ENCODE measurements at places on chromosomes 11 and 22.

GRCh38 chr11:108931168-108931567 is 266.3 kb downstream of the DDX10 start:
- DNase-seq = no peak

GRCh38 chr11:61764606-61765260 is 12.3 kb downstream of the MYRF start:
- DNase-seq = no peak

- no peak for DNase-seq
Measured at GRCh38 chr22:47574556-47574955, 812.1 kb downstream of the TBC1D22A start.

DNA sequence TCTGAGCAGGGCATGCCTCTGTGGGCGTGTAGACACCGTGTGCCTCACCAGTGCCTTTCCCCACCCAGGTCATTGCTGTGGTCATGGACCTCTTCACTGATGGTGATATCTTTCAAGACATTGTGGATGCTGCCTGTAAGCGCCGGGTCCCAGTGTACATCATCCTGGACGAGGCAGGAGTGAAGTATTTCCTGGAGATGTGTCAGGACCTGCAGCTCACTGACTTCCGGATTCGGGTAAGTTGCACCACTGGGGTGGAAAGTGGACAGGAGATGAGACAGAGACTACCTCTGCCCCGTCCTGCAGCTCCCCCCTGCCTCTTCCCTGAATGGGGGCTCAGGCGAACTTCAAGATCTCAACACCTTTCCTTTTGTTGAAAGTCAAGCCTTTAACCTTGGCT is 24.3 kb downstream of the FAM83F start:
- no peak for DNase-seq

GRCh38 chr22:37100589-37101127 is 8.9 kb downstream of the TMPRSS6 start:
- DNase-seq = no peak

- peak; percentile 59 for DNase-seq
Measured at GRCh38 chr11:11969380-11970215, 38.8 kb downstream of the DKK3 start.

DNA sequence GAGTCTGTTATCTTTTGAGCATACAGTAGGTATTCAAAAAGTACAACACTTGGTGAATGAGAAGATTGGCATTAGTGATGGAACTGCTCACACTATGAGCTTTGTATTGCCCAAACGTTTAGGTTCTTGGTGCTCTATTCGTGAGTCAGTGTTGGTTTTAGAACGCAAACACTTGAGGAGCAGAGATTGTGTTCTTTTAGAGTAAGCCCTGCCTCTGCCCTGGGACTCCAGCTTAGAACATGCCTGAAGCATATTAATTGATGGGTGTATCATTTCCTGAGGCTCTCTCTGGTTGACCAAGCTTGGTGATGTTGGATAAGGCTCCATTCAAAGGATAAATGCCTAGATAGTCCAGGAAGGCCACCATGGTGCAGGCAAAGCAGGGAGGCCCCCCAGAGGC is 10.9 kb downstream of the MTNR1B start:
- DNase-seq = no peak

DNA sequence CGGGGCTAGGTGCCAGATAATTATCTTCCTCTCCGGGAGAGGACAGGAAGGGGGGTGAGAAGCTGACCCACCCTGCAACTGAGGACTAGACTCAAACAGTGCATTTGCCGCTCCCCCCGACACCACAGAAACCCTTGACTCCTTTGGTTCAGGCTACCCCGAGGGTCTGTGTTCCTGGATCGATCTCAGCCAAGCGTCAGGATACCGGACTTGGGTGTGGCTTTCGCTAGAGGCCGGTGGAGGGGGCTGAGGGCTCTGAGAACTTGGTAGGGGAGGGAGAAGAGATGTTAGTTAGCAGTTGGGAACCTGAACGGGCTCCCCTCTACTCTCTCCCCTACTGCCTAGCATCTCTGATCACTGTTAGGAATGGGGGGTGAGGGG is 840 bp downstream of the SEZ6L start:
- no peak for DNase-seq

DNA sequence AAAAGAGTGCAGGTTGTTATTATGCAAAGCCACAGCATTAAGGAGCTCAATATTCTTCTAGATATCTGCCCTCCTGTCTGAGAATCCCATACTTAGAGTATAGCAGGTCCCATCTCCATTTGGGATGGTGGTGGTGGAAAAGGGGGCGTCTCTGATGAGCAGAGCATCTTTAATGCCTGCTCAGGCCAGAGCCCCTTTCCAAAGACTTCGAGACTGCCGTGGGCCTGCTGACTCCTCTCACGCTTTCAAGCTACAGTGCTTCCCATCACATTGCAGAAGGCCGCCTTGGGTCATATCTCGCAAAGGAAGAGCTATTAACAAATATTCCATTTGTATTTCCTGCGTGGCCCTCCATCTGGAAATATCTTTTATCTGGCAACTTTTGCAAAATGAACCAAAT is 10.9 kb downstream of the LMO2 start:
- no peak for DNase-seq

GRCh38 chr11:61955422-61956135 is 5.4 kb downstream of the BEST1 start:
- DNase-seq = no peak

- DNase-seq = no peak
Measured at GRCh38 chr11:90343673-90344072, 120.8 kb upstream of the CHORDC1 start.

- DNase-seq = peak; percentile 66
Measured at GRCh38 chr11:99069856-99070444, 49.2 kb downstream of the CNTN5 start.

GRCh38 chr22:46058091-46058420 is 81.1 kb upstream of the WNT7B start:
- peak; percentile 89 for DNase-seq

DNA sequence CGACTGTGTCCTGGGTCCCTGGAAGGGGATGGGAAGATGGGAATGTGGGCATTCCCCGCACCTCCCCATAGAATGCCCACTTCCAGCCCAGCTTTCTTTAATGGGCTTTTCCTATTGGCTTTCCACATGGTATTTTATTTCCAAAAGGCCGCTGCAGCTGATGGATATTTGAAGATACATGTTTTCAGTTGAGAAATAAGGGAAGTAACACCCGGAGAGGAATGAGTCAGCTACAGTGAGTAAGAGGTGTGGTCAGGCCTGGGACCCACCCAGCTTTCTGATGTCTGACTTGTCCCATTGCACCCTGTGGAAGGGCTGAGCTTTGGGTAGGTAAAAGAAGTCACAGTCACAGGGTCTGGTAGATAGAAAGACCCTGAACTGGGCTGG is 476.9 kb downstream of the MIAT start:
- no peak for DNase-seq

GRCh38 chr22:30336752-30337460 is 10.2 kb upstream of the TBC1D10A start:
- DNase-seq = no peak

GRCh38 chr22:29450222-29450621 is 11.8 kb downstream of the RFPL1 start:
- no peak for DNase-seq

DNA sequence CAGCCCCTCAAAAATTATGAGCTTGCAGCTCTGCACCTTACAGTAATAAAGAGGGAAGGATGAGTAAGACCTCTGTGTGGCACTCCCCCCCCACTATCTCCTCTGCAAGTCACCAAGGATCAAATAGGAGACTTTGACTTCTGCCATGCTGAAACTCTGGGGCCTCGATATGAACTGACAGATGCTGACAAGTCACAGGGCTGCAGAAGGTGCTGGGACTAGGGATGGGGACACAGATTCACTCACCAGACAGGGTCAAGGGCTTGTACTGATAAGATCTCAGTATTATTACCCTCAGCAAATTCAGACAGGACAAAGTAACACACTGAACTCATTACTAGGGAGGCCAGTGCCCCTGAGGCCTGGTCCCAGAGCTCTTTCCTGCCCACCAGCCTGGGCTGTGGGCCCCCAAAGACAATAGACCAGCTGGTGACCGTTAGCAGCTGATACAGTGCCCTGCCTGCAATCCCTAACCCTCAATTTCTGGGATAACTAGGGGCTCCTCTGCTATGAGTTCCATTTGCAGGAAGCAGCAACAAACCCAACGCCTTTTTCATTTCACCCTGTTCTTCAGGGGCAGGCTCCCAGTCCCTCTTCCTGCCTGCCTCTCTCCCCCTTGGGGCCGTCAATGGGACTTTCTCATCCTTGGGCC is 20.1 kb downstream of the TMPRSS13 start:
- no peak for DNase-seq

DNA sequence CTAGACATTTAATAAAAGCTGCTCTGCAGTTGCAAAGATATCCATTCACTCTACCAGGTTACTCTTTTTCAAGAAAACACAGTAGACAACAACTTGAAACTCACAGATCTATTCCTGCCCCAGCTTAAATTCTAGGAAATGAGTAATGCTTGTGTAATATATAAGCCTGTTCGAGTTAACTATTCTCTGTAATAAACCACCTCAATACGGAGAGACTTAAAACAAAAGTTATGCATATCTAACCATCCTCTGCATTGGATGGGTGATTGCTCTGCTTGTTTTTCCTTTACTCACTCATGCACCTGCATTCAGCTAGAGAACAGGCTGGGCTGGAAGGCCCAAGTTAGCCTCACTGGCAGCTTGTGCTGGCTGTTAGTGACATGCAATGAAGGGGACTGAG is 13.3 kb downstream of the LRRC4C start:
- no peak for DNase-seq

DNA sequence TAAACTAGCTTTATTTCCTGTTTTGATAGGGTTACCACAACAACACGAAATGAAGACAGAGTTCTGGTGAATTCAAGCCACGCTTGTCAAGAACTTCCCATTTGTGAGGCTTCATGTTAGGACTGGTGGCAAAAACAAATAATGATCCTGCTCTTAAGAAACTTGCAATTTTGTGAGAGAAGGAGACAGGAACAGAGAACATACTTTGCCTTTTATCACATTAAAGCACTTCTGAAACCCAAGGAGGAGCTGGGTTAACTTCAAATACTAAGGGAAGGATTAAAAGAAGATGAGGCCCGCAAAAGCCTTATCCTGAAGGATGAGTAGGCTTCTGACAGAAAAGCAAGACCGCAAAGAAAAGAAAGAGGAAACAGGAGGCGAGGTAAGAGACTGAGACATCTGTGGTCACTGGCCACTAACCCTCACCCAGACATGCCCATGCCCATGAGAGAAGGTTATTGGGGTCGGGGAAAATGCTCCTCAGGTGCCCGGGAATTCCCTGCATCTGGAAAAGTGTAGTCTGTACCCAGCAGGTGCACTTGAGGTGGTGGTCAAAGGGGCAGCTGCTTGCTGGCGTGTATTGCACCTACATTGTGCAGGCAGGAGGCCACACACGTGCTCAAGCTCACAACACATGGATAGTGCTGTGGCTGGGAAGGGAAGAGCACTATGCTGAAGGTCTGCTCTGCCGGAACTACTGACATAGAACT is 50.5 kb downstream of the MAPK1 start:
- no peak for DNase-seq

DNA sequence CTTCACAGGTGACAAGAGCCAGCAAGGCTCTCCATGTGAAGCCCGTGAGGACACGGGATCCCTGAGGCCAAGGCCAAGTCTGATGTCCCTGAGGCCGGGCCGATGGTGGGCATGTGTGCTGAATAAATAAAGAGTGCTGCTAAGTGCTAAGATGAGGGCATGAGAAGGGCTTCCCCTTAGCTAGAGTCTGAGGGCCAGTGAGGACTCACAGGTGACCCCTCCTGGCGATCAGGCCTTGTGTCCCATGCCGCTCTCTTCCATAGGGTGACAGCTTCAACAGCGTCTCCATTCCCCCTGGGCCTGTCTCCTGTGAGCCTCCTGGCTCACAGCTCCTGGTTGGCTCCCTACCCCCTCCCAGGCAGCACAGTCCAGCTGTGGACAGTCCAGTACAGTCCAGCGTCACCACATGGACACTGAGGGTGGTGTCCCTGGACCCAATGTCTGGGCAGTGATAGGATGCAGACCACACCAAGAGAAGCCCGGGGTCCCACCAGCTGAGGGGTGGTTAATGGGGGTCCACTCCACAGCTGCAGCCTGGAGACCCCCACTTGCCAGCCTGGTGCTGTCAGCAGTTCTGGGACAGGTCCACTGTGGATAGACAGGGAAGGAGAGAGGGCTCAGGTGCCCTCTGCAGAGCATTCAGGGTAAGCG is 1033.2 kb downstream of the TBC1D22A start:
- DNase-seq = no peak

DNA sequence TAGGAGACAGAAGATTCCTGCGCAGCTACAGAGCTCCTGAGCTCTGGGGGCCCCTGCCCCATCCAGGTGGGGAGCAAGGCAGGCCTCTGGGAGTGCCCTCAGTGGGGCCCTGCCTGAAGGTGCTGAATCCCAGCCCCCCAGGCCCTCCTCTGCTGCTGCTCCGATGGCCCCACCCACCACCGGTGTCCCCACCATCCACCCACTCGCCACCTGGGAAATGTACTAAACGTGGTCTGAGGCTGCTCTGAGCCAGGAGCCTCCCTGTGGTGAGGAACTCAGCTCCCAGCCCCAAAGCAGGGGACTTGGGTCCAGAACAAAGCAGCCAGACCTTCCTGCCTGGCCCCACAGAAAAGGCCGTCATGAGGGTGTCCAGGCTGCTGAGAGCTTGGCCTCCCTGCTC is 289.4 kb downstream of the CTTN start:
- no peak for DNase-seq

DNA sequence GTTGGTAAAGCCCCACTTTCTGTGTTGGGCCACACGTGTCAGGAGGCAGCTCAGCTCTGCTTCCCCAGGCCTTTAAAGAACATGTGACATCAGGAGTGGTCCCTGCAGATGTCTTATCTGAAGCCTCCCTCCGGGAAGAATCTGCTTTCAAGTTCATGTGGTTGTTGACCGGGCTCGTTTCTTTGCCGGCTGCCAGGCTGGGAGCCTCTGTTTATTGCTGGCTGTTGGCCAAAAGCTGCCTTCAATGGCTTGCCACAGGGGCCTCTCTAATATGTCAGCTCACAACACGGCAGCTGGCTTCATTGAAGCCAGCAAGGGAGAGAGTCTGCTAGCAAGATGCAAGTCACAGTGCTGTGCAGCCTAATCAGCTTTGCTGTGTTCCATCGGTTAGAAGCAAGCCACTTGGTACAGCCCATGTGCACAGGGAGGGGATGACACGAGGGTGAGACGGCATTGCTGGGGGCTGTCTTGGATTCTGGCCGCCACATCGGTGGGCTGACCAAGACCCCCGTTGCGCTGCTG is 14.6 kb downstream of the MRGPRF start:
- peak; percentile 63 for DNase-seq

DNA sequence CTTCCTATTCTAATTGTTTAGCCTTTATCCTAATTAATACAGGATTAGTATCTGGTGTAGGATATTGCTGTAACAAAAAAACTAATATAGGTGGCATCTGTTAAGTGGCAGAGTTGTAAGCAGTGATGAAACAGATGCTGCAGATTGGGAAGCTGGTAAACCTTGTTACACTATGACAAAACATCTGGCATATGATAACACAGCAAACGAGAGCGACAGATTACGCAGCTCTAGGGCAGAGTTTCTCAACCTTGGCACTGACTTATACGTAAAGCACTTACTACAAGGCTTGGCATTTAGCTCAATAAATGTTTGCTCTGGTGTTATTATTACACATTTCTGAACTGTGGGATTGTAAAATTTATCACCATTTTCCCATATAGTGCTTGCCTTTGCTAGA is 137.0 kb downstream of the ATG16L2 start:
- DNase-seq = no peak

All from posterior cingulate gyrus (tissue), 11 donors.